ENCODE measurements at places on chromosomes 1 and 21.

- no peak for DNase-seq
These were observed 16.1 kb upstream of the KLHDC7A start for GRCh38 chr1:18464665-18465050.

GRCh38 chr21:28344985-28345384 is 647.7 kb downstream of the LTN1 start:
- DNase-seq = no peak

- no peak for DNase-seq
These were observed 19.6 kb upstream of the HAO2 start for GRCh38 chr1:119348941-119349340.

GRCh38 chr1:180482425-180483275 is 19.7 kb downstream of the ACBD6 start:
- peak; percentile 77 for DNase-seq

- DNase-seq = no peak
These were observed 120.1 kb upstream of the CAMK1G start for GRCh38 chr1:209463441-209463840.

GRCh38 chr1:22414244-22414751 is 37.4 kb upstream of the ZBTB40 start:
- no peak for DNase-seq

- DNase-seq = no peak
These were observed 22.4 kb upstream of the ZFYVE9 start for GRCh38 chr1:52119301-52120079.
